ENCODE measurements at places on chromosomes 2 and 18. TPM values are rescaled to one million over a fixed set of nuclear protein-coding genes. Genes with fewer than 3 reads are reported as not detected.
A peak's percentile ranks its signal among the peaks of the same experiment; 100 is the strongest.

DNA sequence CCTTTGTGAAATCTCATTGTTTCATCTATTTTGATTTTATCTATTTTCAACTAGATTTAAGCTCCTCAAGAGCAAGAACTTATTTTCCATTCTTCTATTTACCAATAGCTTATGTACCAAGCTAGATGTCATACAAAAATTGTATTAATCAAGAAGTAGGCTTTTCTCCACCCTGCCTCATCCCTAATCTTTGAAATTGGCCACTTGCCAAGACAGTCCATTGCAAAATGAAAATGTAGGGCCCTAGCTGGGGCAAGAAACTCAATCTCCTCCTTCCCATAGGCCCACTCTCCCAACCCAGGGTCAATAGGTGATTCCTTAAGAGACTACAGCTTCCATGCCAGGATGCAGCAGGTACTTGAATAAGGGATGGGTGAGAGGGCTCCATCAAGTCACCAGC, 39.3 kb upstream of the STPG4 start:
- no peak for DNase-seq

DNA sequence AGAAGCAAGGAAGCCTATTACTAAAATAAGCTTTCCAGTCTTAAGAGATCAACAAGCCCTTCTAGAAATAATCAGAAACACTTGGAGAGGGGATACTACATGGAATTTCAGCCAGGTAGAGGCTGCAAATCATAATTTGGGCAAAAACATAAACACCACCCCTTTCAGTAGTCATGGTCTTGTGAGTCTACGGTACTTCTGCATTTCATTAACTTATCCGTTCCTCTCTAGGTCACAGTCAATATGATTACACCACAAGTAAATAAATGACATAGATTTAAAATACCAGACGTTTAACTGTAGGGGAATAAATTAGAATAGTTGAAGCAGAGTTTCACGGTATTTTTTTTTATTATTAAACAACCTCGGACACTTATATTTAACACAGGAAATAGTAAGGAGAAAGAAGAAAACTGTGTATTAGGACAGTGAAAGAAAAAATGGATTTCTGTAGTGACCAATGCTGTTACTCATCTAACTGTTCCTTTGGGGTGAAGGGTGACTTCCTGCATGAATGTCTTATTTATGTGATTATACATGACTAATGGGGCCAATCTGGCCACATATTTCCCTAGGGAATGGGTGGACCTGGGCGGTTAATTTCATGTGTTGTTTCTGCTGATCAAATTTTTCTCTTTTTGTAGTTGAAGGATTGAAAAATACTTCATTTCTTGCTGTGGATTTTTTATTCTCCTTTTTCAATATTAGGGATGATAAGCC, 456.6 kb upstream of the UBE2E3 start:
- no peak for DNase-seq

DNA sequence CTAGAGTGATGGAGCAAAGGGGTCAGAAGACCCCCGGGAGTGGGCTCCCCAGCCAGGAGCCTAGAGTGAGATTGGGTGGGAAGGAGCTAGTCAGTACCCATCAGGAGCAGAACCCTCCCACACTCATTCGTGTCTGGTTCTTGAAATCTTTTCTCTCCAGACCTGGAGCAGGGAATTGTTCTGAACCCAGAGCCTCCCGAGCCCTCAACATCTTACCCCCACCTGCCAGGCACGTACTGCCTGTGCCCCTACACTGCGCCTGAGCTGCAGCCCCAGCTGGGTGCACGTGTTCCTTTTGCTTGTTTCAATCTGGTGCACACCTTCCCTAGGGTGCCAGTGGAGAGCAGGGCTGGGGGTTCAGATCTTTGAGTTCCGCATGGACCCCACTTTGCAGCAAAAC, 52.6 kb downstream of the BCL2L11 start:
- no peak for DNase-seq

- DNase-seq = no peak
Observed at GRCh38 chr18:76741346-76741745, 81.0 kb upstream of the ZNF236 start.

DNA sequence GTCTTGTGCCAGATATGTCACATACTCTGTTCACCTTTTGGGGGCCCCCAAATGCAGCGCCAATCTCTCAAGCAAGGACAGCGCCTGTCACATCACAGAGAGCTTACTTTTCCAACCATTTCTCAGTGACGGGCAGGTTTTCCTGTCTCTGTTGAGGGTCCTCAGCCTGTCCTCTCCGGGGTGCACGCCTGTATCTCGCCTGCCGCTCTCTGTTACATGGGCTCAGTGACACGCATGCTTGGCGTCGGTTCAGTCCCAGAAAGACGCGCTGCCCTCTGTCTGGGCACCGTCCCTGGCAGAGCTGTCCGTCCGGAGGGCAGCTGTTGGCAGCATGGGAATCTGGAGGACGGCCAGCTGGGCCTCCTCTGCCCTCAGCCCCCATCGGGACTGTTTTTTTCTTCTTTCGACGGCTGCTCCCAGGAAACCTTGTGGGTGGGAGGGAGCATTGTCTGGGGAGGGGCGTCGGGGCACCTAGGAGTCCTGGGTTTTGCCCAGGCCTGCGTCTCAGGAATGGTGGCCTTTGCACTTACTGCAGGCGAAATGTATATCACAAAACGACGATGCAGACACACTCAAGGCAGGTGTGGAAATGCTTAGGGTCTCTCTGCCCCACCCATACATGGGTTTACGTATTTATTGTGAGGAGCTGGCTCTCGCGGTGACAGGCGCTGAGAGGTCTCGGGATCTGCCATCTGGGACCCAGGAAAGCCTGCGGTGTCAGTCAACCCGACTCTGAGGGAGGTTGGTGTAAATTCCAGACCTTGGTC, 30.9 kb downstream of the RTP5 start:
- DNase-seq = peak; percentile 59

DNA sequence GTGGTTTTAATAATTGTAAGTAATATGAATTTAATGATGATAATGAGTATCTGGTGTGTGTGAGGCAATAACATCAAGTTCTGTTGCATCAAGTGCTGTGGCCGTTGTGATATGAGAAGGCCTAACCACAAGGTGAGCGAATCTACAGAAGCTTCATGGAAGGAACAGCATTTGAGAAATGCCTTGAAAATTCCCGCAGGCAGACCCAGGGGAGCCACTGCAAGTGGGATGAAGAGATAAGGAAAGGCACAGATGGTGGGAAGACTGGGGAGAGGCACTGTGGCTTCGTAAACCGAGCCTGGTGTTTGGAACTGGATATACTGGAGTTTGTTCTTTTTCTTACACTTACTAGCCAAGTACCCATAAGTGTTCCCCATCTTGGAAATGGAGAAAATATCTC, 357.5 kb downstream of the PTPRM start:
- no peak for DNase-seq

DNA sequence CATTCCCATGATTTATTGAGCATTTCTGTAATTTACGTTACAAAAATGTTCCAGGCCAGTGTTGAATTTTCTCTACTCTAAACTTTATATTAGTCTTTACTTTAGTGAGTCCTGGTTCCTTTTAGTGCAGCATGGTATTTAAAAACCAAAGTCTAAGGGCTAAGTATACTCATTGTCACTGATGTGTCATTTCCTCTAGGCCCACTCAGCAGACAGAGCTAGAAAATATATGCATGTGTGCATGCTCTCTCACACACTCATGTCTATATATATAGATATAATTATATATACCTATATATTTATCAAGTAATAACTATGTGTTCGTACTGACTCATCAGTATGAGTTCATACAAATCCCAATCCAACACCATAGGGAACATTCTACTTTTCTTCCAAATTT, 132.5 kb upstream of the SLC8A1 start:
- DNase-seq = no peak

- DNase-seq = peak; percentile 85
Observed at GRCh38 chr2:238238766-238239542, 884 bp downstream of the HES6 start.

LHCGR gene
- total RNA-seq = 0.37 TPM

PIKFYVE gene
- 25.4 TPM for total RNA-seq
